Mammary microvascular endothelial cell (primary cell): ENCODE measurements at places on chromosomes 7 and 10. TPM values are rescaled to one million over a fixed set of nuclear protein-coding genes. Genes with fewer than 3 reads are reported as not detected.

Gene ARHGEF5
- 0.53 and 0.54 TPM in 2 replicates for total RNA-seq

Gene PPP1R3C
- total RNA-seq, result 0.69 TPM in 1 of 2 replicates, not detected in the other

Gene MUC12
- not detected in 2 replicates for total RNA-seq

Gene CHST3
- 11.1 and 12.9 TPM in 2 replicates for total RNA-seq

Gene GRID2IP
- total RNA-seq, result not detected in 2 replicates

Gene LRRD1
- 0.07 TPM in 1 of 2 replicates, not detected in the other for total RNA-seq
